ENCODE measurements at places on chromosomes 7 and 10.

GRCh38 chr10:122112625-122113160, 123.7 kb downstream of the TACC2 start:
- DNase-seq = no peak

GRCh38 chr10:77361426-77361825, 276.2 kb downstream of the KCNMA1 start:
- no peak for DNase-seq

GRCh38 chr7:111483078-111483477, 79.2 kb downstream of the IMMP2L start:
- no peak for DNase-seq

DNA sequence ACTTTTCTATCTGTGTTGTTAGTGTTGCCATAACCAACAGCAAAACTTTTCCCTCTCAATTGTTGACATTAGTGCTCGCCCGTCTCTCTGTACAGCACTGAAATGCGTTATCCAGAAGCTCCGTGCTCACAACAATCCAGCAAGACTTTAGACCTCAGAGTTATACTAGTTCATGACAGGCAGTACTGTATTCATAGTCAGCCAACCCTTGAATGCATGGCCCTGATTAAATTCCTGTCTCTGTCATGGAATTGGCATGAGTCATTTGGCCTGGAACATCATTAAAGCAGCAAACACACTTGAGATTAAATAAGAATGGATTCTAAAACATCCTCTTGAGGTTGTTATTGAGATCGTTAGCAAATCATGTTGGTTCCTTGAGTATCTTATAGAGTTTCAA, 405.5 kb upstream of the C7orf33 start:
- DNase-seq = no peak

All from naive B cell (primary cell).